NCI-H526 treated with DMSO at 0.1 percent for 48 hours (cell line): ENCODE measurements at places on chromosomes 16 and 17.

DNA sequence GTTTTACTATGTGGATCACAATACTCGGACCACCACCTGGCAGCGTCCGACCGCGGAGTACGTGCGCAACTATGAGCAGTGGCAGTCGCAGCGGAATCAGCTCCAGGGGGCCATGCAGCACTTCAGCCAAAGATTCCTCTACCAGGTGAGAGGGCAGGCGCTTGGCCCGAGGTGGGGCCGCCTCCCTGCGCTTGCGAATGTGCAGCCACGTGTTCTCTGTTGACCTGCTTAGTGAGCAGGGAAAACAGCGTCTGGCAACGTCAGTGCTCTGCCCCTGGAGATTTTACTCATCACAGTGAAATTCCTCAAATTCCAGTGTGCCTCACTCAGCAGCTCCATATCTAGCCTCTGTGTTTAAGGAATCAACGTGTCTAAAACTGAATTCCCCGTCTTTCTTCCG is 33.4 kb upstream of the CLEC18A start:
- no peak for DNase-seq

DNA sequence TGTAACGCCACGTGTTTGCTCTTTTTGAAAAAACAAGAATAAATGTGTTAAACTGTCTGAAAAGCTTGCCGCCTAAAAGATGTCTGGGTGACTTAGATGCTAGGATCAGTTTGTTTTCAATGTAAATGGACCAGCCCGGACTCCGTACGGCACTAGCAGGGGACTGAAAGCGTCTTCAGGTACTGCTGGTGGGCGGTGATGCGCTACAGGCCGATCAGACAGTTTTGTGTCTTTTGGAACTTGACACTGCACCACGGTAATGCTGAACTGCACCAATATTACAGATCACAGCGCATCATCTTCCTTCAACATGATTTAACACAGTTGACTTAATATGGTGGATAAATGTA is 727 bp upstream of the MBTPS1 start:
- DNase-seq = peak; percentile 11

DNA sequence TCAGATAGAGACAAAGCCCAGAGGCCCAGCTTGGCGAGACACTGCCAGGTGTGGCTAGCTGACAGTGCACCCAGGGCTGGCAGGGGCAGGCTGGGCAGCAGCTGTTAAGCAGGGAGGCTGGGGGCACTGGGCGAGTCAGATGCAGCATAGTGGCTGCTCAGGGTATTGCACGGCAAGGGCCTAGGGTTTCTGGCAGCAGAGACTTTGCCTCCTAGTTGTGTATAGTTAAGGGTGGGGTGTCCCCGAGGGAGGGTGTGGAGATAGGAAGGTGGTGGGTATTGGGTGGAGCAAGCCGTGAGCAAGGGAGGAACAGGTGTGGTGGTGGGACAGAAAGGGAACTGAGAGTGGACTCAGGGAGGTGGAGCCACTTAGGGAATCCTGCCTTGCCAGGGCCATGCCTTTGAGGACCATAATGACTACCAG is 66.0 kb downstream of the SMPD3 start:
- no peak for DNase-seq

DNA sequence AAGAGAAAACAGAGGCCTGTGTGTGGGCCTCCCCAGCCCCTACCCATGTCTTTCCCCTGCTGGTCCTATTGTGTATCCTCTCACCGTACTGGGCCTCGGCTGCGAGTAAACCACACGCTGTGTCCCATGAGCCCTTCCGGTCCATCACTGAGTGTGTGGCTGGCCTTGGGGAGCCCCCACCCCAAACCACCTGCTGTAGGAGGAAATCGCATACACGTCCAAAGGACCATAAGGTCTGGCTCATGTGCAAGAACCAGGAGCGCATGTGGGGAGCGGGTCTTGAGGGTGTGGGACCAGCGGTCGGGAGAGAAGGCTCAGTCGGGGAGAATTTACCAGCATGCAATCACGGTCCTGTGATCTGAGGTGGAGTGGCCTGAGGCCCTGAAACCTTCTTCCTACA is 38.4 kb upstream of the DNAH17 start:
- no peak for DNase-seq

- DNase-seq = no peak
These were observed 61.1 kb downstream of the SLC5A11 start for GRCh38 chr16:24906901-24907300.

DNA sequence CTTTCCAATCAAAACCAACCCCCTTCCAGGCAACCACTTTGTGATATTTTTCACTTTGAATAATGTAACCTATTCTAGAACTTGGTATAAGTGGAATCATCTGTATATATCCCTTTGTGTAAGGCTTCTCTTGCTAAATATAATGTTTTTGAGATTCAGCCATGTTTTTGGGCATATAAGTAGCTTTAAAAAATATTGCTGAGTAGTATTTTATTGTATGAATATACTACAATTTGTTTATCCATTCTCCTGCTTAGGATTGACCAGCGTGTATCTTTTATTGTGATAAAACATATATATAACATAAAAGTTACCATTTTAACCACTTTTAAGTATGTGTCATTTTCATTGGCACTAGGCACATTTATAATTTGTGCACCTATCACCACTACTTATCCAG is 79.8 kb upstream of the GPR139 start:
- DNase-seq = no peak

DNA sequence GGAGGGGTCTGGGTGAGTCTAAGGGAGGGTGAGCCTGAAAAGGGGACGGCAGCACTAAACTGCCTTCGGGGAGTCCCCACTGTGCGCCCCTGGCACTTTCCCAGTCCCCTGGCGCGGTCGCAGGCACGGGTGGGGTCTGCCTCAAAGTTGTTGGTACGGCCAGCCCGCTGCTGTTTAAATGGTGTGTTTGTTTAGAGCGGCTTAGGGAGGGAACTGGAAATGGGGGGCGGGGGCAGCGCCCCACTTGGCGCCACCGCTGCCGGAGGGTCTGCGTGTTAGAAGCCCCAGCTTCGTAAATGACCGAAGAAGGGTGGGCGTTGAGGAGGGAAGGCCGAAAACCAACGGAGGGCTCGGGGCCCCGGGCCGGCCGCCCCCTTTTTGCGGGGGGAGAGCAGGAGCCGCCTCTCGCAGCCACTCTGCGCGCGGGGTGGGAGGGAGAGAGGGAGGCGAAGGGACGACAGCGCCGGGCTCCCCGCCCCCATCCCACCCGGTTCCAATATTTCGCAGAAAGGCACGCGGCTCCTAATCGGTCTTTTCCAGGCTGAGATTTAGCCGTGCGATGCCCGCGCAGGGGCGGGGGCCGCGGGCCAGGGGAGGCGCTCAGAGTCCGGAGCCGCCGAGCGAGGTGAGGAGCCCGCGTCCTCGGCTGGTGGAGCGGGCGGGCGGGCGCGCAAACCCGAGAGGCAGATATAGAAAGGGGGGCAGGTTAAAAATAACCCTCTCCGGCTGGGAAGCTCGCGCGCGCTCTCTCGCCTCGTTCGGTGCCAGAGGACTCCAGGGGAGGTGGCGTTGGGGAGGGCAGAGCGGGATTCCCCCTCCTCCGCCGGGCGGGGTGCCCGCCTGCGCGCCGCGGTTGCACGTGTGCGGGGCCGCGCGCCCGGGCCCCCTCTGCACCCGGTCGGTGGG is 54.9 kb downstream of the SREBF1 start:
- no peak for DNase-seq

- no peak for DNase-seq
These were observed 1.4 kb downstream of the ALDOC start for GRCh38 chr17:28575126-28575795.

- no peak for DNase-seq
These were observed 4.1 kb downstream of the ACE start for GRCh38 chr17:63480826-63481487.

DNA sequence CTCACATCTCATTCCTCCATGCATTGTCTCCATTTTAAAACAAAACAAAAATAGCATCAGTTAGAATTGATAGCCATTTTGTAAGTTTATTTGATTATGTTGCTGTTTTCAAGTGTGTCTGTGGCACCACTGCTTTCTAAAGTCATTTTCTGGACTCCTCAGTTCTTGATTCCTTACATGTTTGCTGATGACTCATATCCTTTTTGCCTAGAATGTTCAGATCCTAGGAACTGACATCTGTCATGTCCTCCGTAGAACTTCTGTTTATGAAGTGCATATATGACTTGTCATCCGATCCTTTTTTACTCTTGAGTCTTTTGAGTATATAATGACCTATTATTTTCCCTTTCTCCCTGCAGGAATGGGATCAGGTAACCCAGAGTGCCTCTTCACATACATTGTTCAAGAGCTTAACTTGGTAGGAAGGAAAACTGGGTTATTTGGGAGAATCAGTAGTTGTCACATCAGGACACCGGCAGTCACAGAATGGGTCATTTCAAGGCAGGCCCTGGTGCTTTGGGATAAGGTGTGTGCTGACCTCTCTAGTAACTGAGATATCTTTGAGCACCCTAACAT is 69.2 kb downstream of the MAP2K4 start:
- no peak for DNase-seq

- DNase-seq = no peak
These were observed 42.9 kb downstream of the TBC1D16 start for GRCh38 chr17:79992649-79993389.

DNA sequence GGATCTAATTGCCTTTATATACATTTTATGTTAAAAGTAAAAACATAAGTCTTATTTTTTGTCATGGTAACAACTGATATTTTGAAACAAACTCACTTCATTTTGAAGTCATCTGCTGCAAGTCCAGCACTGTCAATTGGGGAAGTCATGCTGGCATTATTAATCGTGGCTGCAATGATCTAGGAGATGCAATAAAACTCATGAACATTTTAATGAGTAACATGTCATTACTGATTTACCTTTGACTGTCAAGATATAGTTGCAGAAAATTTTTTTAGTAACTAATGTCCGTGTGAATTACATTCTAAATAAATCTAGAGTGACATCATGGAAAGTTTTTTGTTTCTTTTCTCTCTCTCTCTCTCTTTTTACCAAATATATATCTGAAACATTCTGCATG is 17.3 kb upstream of the KRT24 start:
- DNase-seq = no peak

- no peak for DNase-seq
These were observed 15.8 kb downstream of the DRC3 start for GRCh38 chr17:17988427-17988945.

DNA sequence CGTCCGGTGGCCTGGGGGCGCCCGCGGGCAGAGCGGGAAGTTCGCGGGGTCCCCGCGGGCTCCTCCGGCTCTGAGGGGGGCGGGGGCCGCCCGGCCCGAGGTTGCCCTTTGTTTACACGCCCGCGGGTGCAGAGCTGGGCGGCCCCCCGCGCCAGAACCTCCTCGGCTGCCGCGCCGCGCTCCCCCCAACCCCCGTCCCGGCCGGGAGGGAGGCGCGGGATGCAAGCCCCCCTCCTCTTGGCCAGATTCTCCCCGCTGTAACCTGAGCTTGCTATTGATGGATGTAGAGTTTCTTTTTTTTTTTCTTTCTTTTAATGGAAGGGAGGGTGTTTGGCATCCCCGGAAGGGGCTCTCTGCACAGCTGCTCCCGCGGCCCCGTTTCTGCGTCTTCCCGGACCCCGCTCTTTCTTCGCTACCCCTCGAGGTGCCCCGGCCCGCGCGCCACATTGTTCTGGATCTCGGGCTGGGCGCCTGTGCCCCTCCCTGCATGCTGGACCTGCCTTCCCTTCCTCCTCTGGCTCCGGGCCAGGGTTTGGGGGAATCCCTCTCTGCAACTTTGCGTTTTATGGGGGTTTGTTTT is 646 bp downstream of the CBX2 start:
- DNase-seq = no peak

DNA sequence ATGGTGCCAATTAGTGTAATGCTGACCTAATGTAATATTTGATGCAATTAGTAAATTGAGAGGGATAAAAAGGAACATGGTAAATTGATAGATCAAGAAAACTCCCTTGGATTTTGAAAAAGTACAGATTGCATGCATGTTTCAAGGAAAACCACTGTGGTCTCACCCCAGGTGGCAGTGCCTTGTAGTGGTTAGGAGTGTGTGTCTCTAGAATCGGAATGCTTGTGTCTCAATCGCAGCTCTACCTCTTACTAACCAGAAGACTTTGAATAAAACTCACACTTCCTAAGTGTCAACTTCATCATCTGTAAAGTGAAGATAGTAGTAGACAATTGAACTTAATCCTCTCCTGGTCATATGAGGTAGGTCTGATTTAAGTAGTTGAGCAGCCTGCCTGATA is 128.9 kb upstream of the GOT2 start:
- DNase-seq = no peak

DNA sequence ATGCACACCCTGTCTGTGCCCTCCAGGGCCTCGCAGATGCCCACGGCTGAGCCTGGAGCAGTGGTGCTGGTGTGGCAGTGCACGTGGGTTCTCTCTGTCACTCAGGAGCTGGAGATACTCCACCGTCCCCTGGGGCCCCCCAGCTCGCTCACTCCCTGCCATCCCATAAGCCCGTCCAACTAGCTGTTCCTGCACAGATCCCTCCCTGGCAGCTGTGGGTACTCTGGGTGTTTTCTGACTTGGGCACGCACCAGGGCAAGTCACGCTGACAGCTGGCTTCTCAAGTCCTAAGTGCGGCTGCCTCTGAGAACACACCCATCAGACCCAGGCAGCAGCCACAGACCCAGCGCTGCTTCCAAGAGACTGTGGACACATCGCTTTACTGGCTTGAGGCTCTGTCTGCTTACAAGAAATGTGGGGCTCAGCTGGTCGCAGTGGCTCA is 25.4 kb upstream of the ITGB4 start:
- no peak for DNase-seq

DNA sequence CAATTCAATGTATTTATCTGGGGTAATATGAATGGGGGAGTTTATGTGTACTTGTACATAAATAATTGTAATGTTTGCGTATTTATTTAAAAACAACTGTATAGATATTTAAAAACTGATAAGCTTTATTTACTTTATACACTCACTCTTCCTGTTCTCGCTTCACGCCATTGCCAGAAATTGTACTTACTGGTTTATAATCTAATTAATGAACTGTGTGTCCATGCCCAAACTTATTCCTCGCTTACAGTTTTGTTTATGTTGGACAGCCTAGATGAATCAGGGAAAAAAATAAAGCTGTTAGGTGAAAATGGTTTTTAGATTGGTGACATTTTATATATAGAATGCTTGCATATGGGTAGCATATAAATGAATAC is 30.8 kb downstream of the AATF start:
- no peak for DNase-seq

DNA sequence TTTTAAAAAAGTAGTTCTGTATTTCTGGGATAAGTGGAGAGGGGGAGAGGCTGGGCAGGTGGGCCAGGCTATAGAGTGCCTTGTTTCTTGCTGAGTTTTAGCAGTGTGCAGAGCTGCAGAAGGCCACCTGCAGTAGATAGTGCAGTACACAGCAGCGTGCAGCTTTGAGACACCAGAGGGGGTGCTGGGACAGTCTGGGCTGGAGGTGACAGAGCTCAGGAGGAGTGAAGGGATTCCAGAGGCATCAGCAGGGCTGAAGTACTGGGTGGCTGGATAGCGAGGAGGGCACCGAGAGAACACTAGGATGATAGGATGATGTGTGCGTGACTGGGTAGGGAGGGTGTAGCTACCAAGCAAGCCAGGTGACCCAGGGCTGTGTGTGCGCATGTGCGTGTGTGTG is 26.6 kb downstream of the LCMT1 start:
- no peak for DNase-seq

- DNase-seq = no peak
These were observed 541.4 kb downstream of the WWOX start for GRCh38 chr16:78640886-78641285.

GRCh38 chr16:88530858-88531203 is 39.4 kb upstream of the ZC3H18 start:
- no peak for DNase-seq

- no peak for DNase-seq
These were observed 116.1 kb downstream of the C16orf95 start for GRCh38 chr16:87201052-87201451.
